Inflammatory macrophage treated with lipopolysaccharide for 1 hour (primary cell): ENCODE measurements at places on chromosomes 2 and 18.

DNA sequence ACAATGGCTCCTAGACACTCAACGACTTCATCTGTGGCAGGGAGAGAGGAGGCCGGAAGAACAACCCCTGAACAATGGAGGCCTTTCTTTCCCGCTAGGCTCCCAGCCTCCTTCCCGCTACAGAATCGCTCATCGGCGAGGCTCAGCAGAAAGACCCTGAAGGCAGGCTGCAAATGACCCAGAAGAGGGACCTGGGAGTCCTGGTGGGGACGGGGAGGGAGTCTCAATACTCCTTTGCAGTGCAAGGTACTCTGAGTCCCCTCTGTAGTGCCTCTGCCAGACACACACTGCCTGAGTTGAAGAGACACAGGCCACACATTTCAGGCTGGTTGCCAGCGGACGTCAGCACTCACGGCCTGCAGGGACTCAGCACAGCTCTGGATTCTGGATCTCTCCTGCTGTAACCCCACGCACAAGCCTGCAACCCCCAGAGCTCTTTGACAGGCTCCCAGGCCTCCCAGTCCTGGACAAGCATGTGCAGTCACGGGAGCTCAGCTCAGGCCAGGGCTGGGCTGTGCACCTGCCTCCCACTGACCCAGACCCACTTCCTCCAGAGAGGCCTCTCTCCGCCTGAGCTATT, 6.1 kb downstream of the GPR17 start:
- no peak for DNase-seq

- DNase-seq, result no peak
Measured at GRCh38 chr2:239666855-239667376, 266.1 kb upstream of the HDAC4 start.

- DNase-seq, result peak; percentile 55
Measured at GRCh38 chr2:104412384-104412783, 441.5 kb upstream of the POU3F3 start.

DNA sequence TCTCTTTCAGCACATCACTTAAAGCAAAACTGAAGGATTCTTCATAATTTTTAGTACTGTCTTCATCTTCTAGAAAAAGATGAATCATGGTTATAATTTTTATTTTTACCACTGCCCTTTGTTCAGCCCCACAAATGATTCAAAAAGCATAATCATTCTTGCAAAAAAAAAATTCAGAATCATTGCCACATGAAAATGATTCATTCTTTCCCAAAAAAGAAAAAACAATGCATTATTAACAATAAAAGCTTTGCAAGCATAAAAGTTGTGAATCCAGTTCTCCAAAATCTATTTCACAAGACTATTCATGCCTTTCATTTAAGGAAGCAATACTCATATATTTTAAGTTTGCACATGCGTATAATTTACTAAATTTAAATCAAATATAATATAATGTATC, 204.8 kb downstream of the RBM43 start:
- DNase-seq, result peak; percentile 64

GRCh38 chr2:9690252-9690651, 59.5 kb upstream of the YWHAQ start:
- DNase-seq, result no peak

DNA sequence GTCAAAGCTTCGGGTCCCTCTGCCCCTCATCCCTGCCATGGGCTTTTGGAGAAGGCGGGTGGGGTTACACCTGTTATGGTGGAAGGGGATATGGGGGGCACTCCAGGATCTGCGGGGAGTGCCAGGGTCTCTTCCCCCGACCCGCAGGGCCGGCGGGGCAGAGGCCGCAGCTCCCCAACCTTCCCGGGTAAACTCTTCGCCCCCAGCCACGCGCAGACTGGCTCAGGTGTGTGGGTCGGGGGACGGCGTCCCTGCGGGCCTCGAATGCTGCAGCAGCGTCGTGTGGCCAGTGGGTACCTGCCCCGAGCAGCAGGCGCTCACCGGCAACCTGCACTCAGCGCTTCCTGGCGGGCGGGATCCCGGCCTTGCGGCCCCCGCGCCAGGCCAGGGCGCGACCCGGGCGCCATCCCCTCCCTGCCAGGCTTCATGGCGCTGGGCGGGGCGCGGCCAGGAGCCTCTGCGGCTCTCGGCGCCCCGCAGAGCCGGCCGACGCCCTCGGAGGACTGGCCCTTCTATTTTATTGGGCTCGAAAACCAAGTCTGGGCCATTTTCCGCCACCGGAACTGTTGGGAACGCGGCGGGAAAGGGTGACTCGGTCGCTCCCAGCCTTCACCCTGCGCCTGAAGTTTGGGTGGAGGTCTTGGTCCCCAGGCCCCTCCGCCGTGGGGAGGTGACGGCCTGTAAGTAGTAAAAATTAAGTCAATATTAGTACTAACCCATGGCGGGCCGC, 4.5 kb downstream of the GBX2 start:
- DNase-seq, result no peak

- no peak for DNase-seq
Measured at GRCh38 chr2:108189316-108189715, 50.5 kb upstream of the SULT1C3 start.

DNA sequence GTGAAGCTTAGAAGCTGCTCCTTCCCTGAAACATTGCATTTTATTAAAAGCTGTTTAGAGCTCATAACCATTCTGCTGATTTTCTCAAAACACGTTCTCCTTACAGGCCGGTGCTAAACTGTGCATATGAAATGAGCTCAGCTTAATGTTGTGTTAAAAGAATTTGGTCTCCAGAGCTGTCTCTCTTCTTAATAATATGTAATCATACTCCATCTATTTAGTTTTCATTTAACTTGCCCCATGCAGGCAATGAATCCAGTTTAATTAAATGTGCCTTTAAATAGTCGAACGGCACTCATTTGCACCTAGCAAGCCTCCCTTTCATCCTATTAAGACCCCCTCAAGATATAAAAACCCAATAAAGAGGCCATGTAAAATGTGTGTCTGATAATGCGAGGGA, 76.3 kb downstream of the HNMT start:
- DNase-seq, result no peak

- no peak for DNase-seq
Measured at GRCh38 chr2:239225371-239225851, 175.4 kb downstream of the HDAC4 start.

- no peak for DNase-seq
Measured at GRCh38 chr18:49411928-49412327, 48.5 kb downstream of the DYM start.

- DNase-seq, result no peak
Measured at GRCh38 chr2:182261860-182262387, 164.9 kb downstream of the PDE1A start.

DNA sequence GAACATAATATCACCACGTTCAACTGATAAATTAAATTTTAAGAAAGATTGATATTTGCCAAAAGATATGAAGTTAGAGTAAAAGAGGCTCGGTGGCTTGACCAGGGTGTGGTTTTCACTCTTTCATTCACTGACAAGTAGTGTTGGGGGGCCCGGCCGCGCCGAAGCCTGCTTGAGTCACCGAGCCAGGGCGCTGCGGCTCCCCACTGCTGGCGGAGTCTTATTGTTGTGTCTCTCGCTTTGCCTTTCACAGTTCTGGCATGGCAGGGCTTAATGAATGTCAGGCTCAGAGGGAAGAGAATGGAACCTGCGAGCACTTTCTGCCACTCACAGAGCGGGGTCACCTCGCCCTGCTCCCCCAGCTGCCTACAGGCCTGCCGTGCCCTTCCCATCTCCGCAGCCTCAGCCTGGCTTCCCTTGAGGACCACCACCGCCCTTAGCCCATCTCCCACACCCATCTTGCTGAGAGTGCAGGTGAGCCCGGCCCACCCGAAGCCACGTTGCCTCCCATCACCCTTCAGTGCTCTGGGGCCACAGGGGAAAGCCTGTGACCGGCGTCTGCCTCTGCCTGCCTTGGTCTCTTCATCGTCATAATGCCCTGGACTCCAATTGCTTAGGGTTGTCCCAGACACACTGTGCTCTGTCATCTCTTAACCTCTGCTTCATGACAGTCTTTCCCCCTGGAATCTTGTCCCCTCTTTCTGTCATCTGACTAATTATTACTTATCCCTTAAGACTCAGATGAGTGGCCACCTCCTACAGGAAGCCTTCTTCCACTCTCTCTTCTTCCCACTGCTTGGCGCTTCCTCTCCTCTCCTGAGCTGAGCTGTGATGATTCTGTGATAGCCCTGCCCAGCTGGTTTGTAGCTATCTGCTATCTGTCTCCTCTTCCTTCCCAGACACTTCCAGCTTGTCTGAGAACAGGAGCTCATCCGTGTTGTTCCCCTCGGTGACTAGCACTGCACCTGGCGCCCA, 142.5 kb downstream of the FAM210A start:
- peak; percentile 41 for DNase-seq

DNA sequence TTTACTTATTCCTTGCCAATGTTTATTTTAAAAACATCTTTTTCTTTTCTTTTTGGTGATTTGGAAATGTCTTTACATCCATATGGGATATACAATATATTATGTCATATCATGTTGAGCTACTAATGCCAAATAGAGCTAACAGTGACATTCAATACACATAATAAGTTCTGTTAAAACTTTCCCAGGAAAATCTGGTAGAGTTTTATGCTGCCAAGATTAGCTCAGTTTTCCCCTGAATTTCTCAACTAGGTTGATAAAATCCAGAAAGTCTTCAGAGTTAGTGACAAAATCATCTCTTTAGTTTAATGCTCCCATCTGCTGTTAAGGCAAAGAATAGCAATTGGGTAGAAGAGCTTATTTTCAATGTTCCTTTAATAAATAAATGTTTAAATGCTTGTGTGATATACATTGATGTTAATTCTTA, 9.9 kb downstream of the COL3A1 start:
- no peak for DNase-seq

DNA sequence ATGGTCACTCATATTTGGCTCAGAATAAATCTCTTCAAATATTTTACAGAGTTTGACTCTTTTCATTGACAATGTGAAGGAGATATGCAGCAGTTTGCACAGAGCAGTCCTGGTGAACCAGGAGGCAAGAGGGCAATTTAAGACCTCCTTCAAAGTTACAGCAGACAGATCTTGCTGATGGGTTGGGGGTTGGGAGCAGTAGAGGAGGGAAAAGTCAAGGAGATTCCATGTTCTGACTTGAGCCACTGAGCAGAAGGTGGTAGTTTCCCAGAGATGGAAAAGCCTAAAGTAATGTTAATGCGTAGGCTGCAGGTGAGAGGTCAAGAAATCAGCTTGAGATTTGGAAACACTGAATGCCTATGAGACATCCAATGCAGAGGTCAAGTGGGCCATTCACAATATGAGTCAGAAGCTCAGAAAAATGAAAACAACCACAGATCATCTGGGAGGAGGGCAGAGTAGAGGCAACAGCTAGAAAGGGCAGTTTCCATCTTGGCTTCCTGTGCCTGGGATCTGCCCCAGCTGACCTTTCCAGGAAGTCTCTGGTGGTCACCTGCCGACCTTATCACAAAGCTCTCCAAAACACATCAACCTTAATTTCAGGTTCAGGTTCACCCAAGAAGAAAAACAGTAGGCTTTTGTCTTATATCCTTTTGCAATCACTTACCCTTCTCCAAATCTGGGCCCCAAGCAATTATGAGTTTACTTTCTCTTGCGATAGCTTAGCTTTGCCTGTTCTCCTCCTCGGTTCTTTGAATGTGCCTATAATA, 197.5 kb upstream of the ARL4C start:
- no peak for DNase-seq

GRCh38 chr18:49041435-49042245, 90.9 kb upstream of the SMAD7 start:
- peak; percentile 67 for DNase-seq

DNA sequence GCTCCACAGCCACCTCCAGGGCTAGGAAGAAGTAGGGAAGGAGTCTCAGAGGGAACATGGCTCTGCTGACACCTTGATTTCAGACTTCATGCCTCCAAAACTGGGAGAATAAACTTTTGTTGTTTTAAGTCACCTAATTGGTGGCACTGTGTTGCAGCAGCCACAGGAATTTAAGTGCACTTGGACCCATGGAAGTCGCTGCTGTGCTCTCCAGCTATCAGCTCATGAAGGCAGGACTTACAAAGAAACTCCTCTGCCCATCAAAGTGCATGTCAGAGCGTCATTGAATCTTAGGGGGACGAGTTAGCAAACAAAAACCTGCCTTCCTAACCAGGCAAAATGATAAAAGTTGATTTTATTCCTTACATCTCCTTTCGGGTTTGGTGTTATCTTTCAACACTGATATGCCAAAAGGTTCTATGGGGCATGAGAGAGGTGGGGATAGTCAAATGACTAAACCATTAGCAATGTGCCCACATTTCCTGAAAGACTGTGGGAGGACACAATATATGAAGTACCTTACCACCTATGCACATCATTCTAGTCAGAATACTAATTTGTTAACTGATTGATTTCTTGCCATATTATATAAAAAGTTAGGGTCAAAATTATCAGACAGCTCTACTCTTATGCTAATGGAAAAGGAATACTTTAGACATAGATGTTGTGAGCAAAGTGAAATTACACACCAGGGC, 235.8 kb upstream of the TNP1 start:
- no peak for DNase-seq

DNA sequence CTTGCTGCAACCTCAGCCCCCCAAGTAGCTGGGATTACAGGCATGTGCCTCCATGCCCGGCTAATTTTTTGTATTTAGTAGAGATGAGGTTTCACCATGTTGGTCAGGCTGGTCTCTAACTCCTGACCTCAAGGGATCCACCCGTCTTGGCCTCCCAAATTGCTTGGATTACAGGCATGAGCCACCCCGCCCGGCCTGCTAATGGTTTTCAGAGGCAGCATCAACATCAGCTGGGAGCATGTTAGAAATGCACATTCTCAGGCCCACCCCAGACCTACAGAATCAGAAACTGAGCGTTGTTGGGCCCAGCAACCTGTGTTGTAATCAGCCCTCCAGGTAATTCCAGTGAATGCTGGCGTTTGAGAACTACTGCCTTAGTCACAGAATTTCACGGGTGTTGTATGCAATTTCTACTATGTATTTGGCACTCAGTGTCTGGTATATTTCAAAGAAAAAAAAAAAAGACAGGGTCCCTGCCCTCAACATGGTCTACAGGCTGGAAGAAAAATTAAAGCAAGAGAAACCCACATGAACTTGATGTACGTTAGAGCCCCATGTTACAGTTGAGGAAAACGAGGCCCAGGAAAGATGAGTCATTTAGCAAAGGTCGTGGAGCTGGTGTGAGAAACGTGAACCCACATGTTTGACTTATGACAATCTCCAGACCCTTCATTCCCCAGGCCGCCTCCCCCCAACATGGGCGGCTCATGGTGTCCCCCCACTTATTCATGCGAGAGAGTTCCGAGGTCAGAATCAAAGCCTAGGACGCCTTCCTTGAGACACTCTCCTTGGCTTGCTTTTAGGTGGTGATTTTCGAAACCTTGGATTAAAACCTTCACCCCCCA, 35.3 kb downstream of the SH3BP4 start:
- DNase-seq, result no peak

DNA sequence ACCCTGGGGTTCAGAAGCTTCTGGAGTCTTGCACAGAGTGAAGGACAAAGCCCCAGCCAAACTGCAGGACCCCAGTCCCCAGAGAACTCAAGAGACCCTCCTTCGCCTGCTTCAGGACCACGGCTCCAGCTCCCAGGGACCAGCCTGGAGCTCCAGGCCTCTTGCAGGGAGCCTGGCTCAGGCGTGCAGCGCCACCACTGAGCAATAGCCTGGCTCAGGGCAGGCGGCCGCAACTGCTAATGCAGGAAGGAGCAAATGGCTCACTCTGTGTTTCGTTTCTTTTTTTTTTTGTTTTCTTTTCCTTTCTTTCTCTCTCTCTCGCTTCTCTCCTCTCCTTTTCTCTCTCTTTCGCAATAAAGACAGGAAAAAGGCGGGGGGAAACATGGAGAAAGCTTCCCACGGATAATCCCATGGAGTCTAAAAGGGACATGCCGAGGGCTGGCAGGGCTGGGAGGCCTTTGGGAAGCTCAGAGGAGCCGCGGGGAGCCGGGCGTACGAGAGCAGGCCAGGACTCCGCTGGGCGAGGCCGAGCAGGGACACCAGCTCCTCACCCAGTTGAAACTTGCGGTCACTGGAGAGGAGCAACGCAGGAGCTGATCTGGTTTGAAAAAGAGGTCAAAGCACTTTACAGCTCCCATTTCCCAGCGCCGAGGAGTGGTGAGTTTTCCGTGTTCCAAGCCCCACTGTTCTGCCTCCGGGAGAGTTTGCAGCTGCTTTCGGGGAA, 244.8 kb downstream of the TWIST2 start:
- no peak for DNase-seq
